GM12865 (cell line): ENCODE measurements at places on chromosomes 5 and 9.

GRCh38 chr9:35976726-35977125, 18.8 kb upstream of the OR2S2 start:
- DNase-seq: peak; percentile 42

GRCh38 chr5:32168460-32169033, 5.6 kb downstream of the GOLPH3 start:
- DNase-seq: no peak

- no peak for DNase-seq
Measured at GRCh38 chr9:85089188-85089969, 419.9 kb downstream of the NTRK2 start.

DNA sequence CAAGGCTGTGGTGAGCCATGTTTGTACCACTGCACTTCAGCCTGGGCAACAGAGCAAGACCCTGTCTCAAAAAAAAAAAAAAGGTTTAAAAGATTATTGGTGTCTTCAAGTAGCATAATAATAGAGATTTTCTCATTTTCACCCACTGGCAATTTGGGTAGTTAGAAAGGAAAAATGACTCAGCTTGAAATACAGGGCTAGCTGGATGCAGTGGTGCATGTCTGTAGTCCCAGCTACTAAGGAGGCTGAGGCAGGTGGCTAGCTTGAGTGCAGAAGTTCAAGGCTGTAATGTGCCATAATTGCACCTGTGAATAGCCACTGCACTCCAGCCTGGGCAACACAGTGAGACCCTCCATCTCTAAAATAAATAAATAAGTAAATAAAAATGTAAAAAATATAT, 111.1 kb downstream of the ARRDC3 start:
- DNase-seq: peak; percentile 90

- no peak for DNase-seq
Measured at GRCh38 chr5:82396871-82397514, 118.8 kb upstream of the RPS23 start.

- DNase-seq: no peak
Measured at GRCh38 chr9:124576751-124577150, 69.6 kb upstream of the NR5A1 start.

GRCh38 chr5:56313004-56313531, 79.9 kb upstream of the ANKRD55 start:
- peak; percentile 8 for DNase-seq

DNA sequence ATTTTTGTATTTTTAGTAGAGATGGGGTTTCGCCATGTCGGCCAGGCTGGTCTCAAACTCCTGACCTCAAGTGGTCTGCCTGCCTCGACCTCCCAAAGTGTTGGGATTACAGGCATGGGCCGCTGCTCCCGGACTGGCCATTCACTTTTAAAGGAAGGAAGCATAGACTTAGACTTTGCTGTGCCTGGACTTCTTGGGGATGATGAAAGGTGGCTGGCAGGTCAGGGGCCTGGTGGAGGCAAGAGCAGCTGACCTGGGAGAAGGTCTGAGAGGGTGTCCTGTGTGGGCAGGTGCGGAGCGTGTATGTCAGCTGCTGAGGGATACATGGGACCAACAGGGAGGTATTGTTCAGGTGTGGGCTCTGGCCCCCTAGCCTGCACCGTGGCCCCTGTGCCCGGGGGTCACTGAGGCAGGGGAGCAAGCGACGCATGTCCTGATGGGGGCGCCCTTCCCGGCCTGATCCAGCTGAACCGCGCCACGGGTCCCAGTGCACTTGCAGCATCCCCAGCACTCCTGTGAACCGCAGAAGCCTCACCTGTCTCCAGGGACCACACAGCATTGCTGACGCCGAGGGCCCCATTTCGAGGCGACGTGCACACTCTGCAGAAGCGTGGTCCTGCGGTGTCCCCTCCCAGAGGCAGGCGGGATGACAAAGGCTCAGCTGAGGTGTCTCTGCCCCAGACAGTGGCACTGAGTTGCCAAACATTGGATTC, 23.1 kb downstream of the NDUFS6 start:
- DNase-seq: no peak

DNA sequence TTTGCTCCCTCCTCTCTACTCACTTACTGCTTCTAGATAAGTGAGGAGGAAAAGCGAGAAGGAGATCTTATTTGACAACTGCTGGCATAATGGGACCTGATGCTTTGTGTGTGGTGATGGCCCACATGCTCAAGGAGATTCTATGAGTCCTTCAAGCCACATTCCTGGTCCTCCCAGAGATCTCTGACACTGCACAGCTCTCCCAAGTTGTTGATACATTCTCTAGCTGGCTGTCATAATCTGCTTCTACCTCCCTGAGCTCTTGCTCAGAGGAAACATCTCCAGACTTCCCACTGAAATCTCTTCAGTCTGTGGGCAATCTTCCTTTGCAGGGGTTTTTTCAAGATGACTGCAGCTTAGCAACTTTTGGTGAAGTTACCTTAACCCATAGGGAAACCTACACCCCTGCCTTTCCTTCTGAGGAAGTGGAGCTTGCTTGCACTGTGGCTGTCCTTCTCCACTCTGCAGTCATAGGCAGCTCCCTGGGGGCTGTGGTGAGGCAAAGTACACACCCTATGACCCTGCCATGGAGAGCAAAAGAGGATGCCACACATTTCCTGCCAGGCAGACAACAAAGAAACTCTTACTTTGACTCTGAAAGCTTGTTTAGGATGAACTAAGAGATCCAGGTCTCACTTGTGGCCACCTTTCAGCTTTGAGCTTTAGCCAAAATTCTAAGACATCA, 163.8 kb downstream of the TMEM38B start:
- DNase-seq: no peak

GRCh38 chr9:89654025-89654662, 49.3 kb downstream of the GADD45G start:
- DNase-seq: no peak

DNA sequence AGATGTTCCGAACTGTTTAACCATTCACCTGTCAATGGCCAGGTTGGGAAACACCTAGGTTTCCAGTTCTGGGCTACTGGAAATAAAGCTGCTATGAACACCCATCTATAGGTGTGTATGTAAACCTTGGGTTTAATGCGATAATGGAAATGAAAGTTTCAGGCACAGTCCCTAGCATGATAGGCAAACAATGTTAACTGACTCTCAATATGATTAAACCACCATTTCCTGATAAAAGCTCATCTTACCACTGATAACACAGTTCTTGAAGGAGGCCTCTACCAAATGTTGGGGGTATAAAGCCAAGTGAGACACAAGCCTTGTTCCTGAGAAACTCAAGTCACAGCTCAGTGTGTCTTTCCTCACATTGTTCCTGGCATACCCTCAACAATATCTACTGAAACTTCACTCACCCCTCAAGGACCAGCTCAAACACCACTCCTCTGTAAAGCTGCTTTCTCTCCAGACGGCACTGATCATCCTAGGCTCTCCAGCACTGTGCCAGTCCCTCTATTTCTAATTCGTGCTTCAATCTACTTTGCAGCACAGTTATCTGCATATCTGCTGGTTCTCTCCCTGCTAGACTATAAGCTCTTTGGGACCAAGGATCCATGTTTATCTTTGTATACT, 15.8 kb downstream of the RAB14 start:
- DNase-seq: no peak

DNA sequence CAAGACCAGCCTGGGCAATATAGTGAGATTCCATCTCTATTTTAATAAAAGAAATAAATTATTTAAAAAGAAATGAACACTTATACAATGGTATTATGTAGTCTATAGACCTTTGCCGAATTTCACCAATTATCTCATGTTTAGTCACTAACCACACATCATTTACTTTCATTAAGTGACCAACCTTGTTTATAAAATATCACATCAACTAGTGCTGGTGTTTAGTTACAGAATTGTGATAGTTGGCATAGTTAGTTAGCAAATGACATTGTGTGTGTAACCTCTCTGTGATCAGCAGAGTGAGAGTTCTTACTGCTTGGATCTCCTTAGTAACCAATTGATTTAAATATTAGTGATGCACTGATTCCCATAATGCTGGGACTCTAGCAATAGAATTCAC, 71.8 kb downstream of the PRR16 start:
- DNase-seq: no peak

DNA sequence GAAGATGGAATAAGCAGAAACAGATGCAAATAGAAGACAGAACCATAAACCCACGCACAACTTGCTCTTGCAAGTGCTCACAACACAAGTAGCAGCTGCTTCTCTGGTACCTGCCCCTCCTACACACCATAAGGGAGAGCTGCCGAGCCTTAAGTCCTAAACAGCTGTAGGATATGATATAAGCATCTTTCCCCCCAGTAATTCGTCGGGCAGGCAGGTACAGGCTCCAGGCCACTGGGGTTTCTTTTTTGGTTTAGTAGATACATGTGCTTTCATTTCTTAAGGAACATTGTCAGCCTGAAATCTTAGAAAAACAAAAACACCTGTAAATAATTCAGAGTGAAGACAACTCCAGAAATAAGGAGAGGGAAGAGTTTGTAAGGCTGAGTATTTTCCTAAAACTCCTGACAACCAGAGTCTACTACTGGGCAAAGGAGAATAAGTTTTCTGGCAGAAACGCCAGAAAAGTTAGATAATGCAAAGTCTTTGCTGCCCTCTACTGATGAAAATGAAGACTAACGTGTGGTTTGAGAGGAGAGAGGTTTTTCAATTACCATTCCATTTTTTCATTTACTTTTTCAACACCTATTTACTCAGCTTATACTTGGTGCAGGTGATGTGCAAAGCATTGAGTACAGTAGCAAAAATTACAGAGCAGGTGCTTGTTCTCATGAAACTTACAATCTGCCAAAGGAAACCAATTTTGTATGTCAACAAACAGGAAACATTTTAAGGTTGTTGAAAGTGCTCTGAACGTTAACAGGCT, 20.1 kb upstream of the TCERG1 start:
- peak; percentile 41 for DNase-seq

DNA sequence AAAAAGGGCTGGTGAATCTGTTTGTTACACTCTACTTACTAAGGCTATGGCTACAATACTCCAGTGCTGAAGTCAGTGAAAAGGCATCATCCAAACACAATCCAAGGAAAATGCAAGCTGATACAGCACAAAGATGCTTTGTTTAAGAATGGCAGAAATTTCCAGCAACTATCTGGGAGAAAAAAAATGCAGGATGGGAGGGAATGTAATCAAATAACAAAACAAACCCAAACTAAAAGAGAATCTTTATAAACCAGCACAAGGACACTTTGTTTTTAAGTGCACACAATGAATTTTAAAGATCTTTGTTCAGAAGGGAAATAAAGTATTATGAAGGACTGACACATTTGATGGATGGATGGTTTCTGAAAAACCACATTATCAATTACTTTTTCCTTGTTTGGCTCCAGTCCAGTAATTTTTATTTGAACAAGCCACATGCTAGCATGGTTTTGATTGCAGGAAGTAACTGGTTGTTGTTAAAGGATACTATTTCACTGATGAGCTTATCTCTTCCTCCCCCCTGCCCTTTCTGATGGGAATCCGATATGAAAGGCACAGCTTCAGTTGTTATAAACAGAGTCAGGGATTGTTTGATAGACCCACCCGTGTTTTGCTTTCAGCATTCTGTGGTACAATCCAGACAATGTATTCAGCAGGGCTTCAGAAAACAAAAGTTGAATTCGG, 12.1 kb upstream of the TLE4 start:
- no peak for DNase-seq

DNA sequence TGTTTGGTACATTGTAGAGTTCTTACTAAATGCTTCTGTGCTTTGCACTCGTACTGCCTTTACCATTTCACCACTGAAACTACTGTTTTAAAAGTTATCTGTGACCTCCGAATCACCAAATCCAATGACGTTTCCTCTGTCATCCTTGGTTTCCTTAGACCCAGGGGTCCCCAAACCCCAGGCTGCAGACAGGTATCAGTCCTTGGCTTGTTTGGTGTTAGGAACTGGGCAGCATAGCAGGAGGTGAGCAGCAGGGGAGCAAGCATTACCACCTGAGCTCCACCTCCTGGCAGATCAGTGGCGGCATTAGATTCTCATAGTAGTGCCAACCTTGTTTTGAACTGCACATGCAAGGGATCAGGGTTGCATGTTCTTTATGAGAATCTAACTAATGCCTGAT, 26.8 kb upstream of the APC start:
- no peak for DNase-seq

- DNase-seq: no peak
Measured at GRCh38 chr5:116479776-116480675, 94.6 kb downstream of the SEMA6A start.

DNA sequence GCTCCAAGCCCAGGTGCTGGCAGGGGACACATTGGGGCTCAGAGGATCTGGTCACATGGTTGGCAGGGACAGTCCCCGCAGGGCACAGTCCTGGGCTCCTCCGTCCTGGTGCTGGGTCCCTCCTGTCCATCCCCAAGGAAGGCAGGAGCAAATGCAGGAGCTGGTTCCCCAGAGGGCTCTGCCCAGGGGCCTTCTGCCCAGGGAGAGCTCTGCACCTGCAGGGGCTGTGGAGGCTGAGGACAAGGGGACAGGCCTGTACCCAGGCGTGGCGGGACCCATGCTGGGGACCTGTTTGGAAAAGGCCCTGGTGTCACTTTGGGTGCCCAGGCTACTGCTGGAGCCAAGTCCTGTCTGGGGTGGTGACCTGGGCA, 7.2 kb downstream of the SPATA31E1 start:
- DNase-seq: no peak

DNA sequence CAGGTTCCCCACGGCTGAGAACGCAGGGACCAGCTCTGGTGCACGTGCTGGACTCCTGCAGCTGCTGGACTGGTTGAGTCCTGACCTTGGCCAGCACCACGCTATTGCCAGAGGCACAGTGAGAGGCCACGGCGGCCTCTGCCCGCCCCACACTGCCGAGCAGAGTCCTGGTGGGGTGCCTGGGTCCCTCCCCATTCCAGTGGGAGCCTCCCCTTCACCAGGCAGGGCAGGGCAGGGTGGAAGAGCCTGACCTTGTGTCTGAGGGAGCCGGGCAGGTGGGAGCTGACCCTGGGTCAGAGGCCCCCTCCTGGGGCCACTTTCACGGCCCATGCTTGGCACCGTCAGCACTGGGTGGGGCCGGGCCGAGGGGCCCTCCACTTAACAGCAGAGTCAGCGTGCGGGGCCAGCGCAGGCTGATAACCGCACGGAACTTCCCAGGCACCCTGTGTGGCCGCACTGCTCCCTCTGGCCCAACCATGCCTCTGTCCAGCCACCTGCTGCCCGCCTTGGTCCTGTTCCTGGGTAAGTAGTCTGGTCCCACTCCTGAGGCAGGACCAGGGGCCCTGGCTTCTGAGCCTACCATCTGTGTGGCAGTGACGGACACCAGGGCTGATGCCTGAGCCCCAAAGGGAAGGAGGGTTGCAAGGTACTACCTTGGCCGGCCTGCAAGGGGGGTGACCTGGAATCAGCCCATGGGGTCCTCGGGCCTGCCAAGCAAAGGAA, at the start of gene MAMDC4:
MAMDC4 (plus strand) TSS at position 406 of the 723 bp plus-strand sequence; CDS start at position 477, 71 bp downstream.
- DNase-seq: no peak

DNA sequence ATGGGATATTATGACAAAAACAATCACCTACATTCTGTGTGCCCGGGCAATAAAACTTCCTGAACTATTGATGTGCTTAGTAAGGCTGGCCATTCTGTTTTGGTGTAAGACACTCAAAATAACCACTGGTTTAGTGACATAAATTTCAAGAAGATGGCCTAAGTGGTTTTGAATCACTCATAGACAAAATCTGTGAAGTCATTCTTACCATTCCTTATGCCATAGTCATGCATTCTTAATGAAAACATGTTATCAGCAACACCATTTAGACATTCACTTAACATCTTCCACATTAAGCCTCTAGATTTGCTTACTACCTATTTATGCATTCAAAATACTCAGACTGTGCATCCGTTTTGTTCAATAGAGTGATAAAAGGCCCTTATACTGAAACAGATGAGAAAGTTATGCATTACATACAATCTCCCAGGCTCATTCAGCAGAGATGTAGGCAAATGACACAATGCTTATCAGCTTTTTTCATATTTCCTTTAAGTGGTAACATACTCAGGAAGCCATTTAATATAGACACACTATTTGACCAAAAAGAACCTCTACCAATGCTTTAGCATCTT, 848.8 kb upstream of the DMAC1 start:
- DNase-seq: no peak
